Activated CD8-positive, alpha-beta memory T cell treated with anti-CD3 and anti-CD28 coated beads, Interleukin-2, amount 50 U/mL, for 48 hours (primary cell): ENCODE measurements at places on chromosomes 6 and 20.

GRCh38 chr20:15564981-15565380 lies 1008.3 kb downstream of the KIF16B start:
- no peak for DNase-seq

DNA sequence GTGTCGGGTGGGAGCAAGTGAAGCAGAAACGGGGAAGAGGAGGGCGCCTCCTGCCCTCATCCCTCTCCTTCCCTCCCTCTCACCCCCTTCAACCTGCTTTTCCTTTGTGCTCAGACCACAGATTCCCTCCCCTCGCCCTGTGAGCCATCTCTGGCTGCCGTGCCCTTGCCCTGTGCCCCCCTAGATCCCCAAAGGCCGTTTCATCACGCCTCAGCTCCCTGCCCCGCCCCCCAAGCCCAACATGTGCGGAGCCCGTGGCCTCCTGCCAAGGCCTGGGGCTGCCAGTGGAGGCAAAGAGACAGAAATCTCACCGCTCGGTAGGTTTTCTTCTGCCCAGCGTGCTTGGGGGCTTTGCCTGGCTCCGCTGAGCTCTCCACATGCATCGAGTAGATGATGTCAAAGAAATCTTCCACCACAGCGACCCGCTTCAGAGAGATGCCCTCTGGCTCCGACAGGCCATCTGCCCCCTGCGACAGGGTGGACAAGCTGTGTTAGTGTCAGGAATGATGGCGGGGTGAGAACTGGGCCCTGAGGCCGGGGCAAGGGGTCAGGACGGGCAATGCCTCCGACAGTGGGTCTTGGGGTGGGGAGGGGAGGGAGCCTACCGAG lies 57.6 kb downstream of the NOL4L start:
- DNase-seq: no peak

GRCh38 chr6:72290620-72291019 lies 331.2 kb upstream of the KCNQ5 start:
- DNase-seq: no peak

DNA sequence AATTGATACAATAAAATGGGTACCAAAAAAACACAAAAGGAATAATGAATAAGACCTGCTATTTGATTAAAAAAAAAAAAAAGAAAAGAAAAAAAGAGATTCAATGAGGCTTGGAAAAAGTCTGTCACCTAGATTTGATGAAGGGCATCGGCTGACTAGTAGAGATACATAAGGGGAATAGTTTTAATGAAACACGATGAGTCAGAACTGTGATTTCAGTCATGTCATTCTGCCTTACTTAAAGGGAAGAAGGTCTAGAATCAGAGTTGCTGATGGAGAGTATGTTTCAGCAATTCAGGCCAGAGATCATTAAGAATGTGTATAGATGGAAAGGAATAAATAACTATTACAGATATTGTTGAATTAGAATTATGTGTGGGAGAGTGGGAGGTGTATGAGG lies 565.9 kb upstream of the RNF217 start:
- no peak for DNase-seq

- no peak for DNase-seq
These were observed 645.0 kb downstream of the DHX35 start for GRCh38 chr20:39607141-39607540.

DNA sequence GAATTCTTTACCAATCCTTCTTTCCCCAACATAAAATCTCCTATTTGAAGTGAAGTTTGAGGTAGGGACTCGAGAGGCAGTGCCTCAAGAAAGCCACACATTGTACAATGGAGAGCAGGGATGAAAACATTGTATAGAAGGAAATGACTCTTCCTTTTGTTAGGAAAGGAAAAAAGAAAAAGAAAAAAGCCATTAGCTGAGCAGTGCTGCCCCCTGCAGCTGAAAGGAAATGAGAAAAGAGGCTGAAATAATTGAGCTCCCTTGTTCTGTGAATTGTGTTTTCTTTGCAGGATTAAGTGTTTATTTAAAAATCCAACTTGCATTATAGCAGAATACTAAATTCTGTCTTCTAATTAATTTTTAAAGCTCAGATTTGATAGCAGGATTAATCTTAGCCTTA lies 162.9 kb upstream of the SASH1 start:
- no peak for DNase-seq

DNA sequence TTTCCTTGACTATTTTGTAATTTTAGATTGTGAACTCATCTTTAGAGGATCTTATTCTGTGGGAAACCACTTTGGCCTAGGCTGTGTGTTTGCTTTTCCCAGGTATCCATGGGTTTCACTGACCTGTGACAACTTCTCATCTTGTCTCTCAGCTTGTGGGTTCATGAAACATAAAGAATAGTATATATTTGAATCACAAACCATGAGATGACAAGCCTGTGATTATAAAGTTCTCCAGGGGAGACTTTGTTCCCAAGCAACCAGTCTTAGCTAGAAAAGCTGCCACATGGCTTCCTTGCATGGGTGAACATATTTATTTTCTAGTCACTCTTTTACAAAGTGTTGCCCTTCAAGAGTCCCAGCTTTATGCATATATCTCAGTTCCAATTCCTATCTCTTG lies 201.9 kb downstream of the UBE3D start:
- no peak for DNase-seq

GRCh38 chr6:39493777-39494176 lies 171.3 kb upstream of the KCNK16 start:
- DNase-seq: no peak

DNA sequence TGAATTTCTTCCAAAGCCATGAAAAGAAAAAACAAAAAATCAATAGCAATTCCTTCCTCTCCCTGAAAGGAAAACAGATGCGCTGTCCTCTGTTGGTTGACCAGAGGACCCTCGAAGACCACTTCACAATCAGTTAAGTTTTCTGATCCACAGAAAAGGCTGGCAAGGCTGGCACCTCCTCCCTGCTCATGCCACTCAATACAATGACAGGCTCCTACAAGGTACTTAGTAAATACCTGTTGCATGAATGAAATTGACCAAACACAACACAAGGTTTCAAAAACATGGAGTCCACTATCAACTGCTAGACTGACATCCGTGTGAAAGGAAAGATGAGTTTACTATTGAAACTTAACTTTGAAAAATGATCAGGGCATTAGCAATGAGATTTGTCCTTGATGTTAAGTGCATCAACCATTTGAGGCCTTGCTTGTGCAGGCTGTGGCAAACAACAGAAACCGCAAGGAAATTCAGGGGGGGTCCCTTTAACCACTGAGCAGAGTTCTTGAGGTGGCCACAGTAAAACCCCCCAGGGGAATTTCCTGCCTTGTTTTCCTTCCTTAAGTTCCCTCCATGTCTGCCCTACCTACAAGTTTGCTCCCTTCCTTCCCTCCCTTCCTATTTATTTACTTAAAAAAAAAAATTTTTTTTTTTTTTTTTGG lies 27.9 kb upstream of the RTF2 start:
- no peak for DNase-seq

DNA sequence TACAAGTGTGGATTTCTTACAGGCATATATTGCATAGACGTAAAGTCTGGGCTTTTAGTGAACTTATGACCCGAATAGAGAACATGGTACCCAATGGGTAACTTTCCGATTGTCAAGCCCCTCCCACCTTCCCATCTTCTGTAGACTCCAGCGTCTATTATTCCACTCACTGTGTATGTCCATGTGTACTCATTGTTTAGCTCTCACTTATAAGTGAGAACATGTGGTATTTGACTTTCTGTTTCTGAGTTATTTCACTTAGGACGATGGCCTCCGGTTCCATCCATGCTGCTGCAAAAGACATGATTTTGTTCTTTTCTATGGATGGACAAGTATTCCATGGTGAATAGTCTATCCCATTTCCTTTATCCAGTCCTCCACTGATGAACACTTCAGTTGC lies 306.4 kb downstream of the CD83 start:
- DNase-seq: no peak

DNA sequence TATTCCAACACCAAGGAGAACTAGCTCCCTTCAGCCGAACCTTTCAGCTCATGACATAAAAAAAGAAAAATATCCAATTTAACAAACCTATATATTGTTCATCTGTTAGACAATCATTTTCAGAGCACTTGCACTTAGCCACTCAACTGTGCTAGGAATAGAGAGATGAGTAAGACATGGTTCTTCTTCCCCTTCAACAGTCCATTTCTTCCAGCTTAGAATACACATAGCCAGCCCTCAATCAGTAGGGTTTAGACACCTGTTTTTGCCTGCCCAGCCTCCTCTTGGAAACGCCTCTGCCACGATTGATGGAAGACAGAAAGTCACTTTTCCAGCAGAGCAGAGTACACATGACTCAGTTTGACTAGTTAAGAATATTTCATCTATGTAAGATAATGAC lies 21.8 kb downstream of the ADNP start:
- no peak for DNase-seq

GRCh38 chr20:32526125-32526524 lies 59.0 kb downstream of the NOL4L start:
- DNase-seq: no peak

- no peak for DNase-seq
These were observed 568 bp downstream of the PREP start for GRCh38 chr6:105402090-105402938.

DNA sequence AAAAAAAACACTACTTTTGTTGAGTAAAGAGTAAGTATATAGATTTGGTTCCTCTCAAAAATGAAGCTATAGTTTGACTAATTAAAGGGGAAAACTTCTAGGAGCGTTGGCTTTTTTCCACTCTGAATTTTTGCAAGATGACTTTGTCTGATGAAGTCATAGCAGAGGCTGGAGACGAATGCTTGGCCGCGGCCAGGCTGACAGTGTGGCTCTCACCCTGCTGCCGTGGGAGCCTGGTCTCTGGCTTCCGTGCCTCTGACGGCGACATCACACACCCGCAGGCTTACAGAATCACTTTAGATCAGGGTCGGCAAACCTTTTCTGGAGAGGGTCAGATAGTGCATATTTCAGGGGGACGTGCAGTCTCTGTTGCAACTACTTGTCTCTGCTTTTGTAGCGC lies 145.0 kb downstream of the PHACTR3 start:
- DNase-seq: no peak

DNA sequence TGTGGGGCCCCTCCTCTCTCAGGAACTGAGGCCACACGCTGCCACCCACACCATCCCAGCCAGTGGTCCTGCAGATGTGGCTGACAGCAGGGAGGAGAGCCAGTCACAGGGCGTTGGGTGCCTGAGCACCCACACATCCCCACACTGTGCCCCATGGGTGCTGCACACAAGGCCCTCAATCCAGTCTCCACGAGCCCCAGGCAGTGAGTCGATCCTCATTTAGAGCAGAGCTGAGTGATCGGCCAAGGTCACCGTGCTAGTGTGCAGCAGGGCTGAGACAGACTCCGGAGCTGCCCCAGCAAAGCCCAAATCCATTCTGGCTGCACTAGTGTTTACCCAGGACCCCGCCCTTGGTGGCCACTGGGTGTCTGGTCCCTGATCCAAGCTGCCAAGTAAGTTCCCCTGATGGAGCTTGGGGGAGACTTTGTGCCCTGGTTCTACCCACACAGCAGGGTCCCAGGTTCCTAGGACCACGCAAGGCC lies 9.0 kb downstream of the C20orf203 start:
- DNase-seq: no peak

DNA sequence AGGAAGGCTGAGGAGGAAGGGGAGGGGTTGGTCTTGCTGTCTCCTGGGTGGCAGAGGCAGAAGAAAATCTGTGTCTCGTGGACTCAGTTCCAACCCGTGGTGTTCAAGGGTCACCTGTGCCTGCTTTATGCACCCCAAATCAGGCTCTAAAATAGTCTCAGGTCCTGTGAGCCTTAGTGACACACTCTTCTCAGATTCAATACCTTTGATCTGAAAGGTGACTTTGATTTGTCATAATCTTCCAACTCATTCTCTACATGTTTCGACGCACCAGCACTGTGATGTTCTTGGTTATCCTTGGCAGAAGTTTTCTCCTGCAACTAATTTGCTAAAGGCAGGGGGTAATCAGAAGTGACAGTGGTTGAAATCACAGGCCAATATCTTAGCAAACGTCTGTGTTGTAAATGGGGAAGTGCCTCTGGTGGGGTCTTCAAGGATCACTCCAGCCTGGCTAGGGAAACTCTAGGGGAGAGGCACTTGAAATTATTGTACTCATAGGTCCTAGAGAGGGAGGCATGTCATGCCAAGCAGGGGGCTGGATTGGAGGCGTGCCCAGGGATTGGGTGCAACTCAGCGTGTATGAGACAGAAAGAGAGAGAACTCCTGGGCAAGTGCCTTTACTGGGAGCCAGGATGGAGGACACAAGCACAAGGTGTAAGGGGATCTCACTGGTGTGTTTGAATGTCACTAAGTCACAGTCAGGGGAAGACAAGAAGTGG lies 19.0 kb upstream of the PRND start:
- no peak for DNase-seq

- DNase-seq: peak; percentile 70
These were observed 244.1 kb upstream of the QKI start for GRCh38 chr6:163170294-163170883.

DNA sequence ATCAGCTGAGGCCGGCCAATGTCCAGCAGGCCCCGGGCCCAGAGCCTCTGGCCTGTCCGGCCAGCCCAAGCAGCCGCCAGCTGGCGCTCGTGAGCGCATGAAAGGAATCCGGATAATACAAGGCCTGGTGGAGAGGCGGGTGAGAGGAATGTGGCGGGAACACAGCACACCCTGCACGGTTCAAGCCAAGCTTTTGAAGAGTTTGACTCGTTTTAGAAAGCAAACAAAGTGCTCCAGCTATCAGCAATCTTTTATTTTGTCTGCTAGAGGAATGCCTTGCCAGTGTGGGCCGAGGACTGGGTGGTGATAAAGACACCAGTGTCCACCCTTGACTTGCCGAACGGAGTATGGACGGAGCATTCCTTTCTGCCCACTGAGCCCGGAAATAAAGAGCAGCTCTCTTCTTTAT lies 9.3 kb upstream of the NEDD9 start:
- no peak for DNase-seq

DNA sequence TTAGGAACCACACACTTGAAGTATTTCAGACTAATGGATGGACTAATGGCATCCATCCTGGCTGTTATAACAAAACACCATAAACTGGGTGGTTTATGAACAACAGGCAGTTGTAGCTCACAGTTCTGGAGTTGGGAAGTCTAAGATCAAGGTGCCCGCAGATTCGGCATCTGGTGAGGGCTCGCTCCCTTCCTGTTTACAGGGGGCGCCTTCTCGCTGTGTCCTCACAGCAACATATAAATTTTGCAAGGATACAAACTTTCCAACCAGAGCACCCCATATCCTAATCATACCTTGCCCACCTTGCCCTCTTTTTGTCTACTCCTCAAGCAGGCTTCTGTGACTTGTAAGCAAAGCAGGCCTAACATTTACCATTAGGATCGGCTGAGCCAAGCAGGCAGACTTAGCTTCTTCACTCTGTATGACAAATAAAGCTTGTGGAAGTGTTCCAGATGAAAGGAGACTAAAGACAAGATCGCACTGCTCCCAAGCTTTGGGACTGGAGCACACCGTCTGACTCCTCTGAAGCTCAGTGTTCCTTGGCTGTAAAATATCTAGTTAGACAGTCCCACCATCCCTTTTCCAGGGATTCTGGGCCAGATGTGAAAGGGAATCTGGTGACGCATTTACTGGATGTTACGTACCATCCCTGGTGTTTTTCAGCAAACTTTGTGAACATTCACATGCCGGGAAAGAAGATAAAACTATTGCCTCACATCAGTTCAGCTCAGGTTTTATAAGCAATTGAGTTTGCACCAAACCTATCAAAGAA lies 34.9 kb downstream of the GFOD1 start:
- DNase-seq: no peak
